Fibroblast of skin of back (primary cell): ENCODE measurements at places on chromosomes 11 and 22.

GRCh38 chr11:121448431-121448941, 3.6 kb upstream of the SORL1 start:
- DNase-seq = no peak

- DNase-seq = no peak
Observed at GRCh38 chr11:27173545-27173944, 132.9 kb downstream of the BBOX1 start.

DNA sequence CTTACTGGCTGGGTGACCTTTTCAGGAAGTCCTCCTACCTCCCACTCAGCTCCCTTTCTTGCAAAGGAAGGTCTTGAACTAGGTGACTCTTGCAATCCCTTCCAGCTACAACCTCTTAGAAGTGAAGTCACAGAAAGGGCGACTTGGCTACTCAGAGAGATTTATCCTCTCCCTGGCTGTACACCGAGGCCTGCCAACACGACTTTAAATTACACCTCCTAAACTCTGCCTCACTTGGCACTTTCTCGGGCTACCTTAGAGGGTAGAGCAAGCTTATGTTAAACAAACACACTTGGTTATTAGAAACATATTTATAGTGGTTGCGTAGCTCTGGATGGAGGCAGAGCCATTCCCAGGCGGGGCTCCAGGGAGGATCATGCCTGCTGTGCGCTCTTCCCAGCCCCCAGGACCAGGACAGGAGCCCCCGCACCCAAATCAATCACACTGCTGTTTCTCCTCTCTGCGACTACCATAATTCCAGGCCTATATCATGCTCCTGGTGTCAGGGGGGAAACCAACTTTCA, 358.4 kb downstream of the BUD13 start:
- no peak for DNase-seq

DNA sequence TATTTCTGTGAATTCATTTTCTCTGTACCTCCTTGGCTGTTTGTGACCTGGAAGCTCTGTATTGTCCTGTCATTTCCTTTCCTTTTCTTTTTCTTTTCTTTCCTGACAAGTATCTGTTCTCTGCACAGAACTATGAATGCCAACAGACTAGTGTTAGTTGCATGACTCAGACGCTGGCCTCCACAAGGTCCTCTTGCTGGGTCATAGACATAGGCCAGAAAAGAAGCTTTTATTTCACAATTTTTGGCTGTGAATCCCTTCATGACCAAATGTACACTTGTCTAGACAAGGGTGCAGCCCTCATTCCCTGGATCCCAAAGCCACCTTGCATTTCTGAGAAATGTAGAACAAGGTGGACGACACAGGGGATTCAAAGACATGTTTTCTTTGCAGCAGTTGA, 104.1 kb upstream of the MTNR1B start:
- DNase-seq = peak; percentile 26

- no peak for DNase-seq
Observed at GRCh38 chr22:48755059-48755949, 1072.4 kb downstream of the BRD1 start.

DNA sequence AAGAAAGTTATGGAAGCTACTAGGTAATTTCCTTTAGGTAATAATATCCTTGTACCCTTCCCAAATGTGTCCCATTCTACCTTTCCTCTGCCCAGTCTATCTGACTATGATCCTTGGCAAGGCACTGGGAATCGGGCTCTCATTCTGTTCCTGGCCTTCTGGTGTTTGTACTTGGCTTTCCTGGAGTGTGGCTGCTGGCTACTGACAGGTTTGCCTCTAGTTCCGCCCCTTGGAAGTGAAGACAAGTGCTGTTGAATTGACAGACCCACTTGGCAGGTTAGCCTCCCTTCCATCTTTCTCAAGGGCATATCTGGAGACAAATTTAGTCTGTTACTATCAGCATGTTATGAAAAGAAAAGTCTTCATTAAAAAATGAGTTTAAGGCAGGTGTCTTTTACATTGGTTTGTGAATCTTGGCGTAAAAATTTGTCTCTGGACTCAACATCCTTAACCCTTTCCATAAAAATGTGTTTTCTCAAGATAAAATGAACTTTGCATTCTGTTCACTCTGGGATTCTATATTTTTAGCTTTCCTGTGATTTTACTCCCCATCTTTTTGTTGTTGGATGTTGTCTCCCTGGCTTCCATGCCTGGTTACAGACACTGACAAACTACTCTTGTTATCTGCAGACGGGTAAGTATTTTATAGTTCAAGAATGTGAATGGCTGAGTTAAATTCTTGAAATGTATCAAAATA, 287.4 kb upstream of the PDGFD start:
- no peak for DNase-seq

- DNase-seq = no peak
Observed at GRCh38 chr22:29109822-29110221, 37.0 kb downstream of the KREMEN1 start.

DNA sequence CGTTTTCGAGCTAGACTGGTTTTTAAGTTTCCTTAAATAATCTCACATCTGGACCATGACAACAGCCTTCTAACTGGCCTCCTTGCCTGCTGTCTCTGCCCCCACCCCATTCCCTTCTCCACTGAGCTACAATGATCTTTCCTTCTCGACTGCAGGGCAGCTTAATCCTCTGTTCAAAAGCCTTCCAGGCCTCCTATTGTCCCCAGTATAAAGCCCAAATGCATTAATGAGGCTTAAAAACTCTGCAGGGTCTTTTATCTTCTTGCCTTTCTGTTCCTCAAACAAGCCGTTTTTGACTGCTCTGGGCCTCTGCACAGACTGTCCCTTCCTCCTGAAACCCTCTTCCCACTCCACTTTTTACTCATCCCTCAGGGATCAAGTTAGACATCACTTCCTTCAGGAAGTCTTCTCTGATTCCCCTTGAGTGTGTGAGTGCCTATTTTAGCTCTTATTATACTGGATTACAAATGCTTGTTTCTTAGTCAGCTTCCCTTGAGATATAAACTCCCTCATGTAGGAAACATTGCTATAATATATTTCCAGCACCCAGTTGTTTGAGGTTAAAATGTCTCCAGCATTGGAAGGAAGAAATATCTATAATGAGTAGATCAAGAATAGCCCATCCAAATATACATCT, 23.6 kb upstream of the PAMR1 start:
- DNase-seq = peak; percentile 78

DNA sequence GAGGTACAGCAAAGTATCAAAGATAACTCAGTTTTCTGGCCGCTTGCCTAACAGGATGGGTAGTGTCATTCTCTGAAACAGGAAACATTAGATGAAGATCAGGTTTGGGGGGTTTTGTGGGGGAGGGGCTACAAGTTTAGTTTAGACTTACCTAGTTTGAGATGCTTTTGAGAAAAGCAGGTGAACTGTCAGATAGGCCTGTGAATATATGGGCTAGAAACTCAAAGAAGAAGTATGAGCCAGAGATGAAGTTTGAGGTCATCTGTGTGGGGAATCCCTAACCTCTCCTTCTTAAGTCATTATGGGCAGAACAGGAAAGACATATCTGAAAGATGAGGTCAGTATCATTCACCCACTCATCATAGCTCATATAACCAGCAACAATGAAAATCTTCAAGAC, 11.9 kb downstream of the HOATZ start:
- DNase-seq = peak; percentile 81

DNA sequence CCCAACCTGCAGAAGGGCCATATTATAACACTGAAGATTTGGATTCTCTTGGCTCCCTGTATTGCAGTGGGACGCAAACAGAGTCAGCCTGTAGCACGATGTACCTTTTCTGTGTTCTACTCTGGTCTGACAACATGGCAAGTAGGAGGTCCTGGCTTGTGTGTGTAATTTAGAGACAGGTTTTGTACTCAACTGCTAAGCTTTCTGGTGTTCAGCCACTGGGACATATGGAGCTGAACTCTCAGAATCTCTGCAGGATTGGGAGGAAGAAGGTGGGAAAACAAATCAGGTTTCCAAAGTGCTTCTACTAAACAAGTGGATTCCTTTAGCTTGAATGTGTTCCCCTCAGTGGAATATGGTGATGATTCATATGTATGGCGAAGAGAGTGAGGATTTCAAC, 192.5 kb upstream of the MTMR2 start:
- DNase-seq = no peak

GRCh38 chr11:64553554-64554201, 37.3 kb upstream of the SLC22A12 start:
- peak; percentile 33 for DNase-seq

- peak; percentile 41 for DNase-seq
Observed at GRCh38 chr11:45580399-45580798, 85.0 kb downstream of the CHST1 start.

DNA sequence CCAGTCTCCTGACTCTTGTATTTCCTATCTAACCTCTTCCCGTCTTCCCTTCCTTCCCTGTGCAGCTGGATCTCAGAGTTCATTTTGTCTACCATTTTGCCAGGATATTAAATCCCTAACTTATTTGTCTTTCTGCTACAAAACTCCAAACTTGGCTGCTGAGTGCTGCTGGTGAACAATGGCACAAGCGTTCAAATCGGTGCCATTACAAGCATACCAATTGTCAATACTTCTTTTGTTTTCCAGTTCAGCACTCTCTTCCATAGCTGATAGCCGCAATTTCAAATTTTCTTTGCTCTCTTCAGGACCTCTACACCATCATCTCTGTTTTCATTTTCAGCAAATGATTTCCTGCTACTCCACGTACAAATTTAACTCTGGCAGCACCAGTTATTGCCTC, 13.4 kb downstream of the IL18 start:
- no peak for DNase-seq

DNA sequence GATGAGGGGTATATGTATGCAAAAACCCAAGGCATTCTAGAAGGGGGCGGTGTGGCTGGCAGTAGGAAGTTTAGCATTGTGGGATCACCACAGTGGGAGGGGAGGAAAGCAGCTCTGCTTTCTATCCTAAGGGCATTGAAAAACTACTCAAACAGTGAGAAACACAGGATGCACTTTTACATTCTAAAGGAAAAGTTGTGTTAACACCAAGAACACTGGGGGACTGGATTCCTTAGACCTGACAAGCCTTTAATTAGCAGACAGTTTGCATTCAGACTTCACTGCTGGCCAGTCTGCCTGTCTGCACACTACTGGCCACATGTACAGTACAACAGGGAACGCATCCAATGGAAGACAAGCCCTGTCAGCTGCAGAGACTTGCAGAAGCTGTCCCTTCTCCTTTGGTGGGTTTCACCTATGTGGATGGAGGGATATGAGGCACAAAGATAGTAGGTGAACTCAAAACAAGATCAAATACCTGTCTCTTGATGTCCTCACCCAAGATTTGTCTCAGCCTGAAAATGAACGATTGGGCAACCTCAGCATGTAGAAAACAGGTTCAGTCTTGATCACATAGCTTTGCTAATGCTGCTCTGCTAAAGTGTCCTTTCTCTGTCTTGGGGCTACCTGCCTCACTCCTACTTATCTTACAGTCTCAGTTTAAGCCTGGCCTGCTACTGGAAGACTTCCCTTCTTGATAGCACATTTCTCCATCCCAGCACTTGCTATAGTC, 64.8 kb downstream of the TENM4 start:
- no peak for DNase-seq

DNA sequence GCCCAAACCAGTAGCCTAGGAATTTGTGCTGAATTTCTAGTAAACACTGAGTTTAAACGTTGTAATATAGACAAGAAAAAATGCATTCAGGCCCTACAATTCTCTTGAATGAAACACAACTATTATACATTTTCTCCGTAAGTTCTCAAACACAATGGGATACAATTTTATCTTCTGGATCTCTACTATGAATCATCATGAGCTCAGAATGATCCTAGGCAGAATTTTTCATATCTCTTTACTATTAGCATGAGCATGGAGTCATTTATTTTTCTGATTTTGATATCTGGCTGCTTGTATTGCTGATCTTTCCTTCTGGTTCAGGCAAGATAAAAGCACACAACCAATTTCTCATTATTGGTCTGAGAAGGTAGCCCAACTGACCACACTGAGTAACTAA, 1123.4 kb upstream of the RAG2 start:
- peak; percentile 21 for DNase-seq

DNA sequence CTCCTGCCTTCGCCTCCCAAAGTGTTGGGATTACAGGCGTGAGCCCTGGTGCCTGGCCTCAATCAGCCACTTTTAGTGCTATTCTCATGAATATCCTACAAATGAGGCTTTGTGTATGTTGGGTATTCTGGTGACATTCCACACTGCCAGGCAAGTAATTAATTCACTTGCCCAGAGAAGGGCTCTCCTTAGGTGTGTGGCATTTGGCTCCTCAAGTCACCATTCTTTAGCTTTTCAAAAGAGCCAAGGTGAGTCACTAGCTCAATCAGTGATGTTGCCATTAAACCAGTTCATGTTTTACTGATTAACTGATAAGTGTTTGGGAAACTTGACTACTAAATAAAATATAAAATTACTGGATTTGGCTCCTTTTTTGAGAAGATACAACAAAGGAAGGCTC, 52.2 kb downstream of the SLC25A17 start:
- no peak for DNase-seq

DNA sequence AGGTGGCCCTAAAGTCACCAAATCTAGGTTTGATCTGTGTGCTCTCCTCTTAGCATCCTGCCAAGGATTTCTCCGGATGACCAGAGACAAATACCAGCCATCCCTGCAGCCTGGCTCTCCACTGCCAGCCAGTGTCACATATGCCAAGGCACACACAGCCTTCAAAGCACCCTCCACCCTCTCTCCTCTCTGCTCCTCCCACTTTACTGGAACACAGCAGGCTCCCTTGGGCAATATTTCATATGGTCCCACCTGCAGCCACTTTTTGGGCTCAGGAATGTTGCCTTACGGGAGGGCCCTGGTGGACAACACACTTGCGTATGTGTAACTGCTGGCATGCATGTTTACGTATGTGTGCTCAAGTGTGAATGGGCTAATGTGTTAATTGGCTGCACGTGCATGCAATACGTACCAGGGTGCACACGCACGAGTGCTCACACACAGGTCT, 183.9 kb downstream of the CEP164 start:
- DNase-seq = no peak

GRCh38 chr22:27783436-27784119, 18.0 kb downstream of the MN1 start:
- no peak for DNase-seq

- DNase-seq = peak; percentile 65
Observed at GRCh38 chr22:39309881-39310714, 9.3 kb downstream of the RPL3 start.

GRCh38 chr11:75949023-75949672, 134.1 kb downstream of the UVRAG start:
- DNase-seq = no peak

GRCh38 chr11:128305588-128305987, 281.8 kb downstream of the ETS1 start:
- no peak for DNase-seq

DNA sequence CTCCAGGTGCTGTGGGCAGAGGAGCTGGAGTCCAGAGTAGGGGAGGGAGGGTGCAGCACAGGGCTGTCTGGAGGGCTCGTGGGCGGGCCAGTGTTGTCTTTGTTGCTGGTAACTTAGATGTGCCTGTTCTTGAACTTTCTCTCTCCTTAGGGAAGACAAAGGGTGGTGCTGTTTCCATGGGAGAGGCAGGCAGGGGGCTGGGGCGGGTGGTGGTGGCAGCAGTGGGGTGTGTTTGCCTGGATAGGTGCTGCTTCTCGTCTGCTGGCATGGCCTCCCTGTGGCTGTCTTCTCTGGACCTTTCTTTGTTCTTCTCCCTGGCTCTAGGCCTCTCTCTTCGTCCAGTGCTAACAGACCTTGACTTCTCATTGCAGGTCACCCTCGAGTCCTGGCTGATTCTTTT, 8.5 kb downstream of the SIDT2 start:
- DNase-seq = no peak

- DNase-seq = peak; percentile 18
Observed at GRCh38 chr11:19117760-19118097, 761 bp downstream of the ZDHHC13 start.
